Stimulated activated CD4-positive, alpha-beta T cell treated with anti-CD3 and anti-CD28 coated beads, Interleukin-12 subunit alpha, Interleukin-12 subunit beta, amount 100 ng/mL, for 24 hours (primary cell): ENCODE measurements at places on chromosomes 2 and 18.

GRCh38 chr2:216159144-216159543, 50.0 kb downstream of the XRCC5 start:
- no peak for DNase-seq

GRCh38 chr18:35620765-35621164, 39.2 kb downstream of the GALNT1 start:
- no peak for DNase-seq

DNA sequence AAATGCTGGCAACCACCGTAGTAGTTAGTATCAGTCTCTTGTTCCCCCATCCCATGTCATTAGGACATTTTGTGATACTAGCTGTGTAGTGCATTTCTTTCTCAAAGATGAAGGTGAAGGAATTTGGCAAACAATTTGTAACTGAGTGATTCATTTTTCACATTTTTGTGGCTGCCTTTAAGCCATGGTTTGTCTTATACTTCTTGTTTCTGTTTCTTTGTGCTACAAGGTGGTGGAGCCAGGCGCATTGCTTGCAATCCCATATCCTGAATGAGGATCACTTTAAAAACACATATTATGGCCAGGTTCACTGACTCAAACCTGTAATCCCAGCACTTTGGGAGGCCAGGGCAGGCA, 40.6 kb downstream of the GPD2 start:
- no peak for DNase-seq

- DNase-seq: no peak
Observed at GRCh38 chr2:71336384-71336783, 4.8 kb downstream of the ZNF638 start.

- no peak for DNase-seq
Observed at GRCh38 chr18:23553887-23554286, 32.4 kb downstream of the NPC1 start.

DNA sequence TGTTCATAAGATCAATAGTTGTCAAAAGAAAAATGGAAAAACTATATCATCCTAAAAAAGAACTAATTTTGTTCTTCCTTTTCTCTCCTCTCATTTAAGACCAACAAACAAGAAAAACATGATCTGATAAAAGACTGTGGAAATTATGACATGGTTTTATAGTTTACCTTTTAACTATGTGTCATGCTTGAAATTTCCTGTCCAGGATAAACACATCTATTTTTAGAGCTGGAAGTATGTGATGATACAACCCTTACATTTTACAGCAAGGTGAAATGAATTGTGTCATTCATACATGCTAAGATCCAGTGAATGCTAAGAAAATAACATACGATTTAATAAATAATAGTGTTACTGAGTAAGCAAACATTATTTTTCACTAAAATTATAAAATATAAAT, 89.9 kb downstream of the GULP1 start:
- no peak for DNase-seq

DNA sequence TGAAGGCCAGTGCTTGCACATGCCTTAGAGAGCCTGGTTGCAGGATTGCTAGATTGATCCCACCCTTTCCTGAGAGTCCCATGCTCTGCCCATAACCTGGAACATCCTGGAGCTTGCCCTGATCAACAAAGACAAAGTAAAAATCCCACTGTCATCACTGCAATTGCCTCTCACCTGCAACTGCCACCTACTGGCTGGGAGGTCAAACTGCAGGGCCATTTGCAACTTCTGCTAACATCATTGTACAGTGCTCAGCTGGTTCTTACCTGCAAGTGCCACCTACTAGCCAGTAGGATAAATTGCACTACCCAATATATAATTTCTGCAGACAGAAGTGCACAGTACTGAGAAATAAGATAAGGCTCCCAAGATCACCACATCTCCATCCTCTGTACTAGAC, 947.5 kb downstream of the CPS1 start:
- no peak for DNase-seq

- DNase-seq: no peak
Observed at GRCh38 chr2:235945608-235946140, 222.5 kb downstream of the GBX2 start.

GRCh38 chr18:10453261-10453805, 1.1 kb upstream of the APCDD1 start:
- DNase-seq: no peak

- no peak for DNase-seq
Observed at GRCh38 chr2:227473122-227473461, 1.1 kb downstream of the AGFG1 start.

GRCh38 chr18:32974421-32975162, 201.8 kb upstream of the KLHL14 start:
- no peak for DNase-seq

DNA sequence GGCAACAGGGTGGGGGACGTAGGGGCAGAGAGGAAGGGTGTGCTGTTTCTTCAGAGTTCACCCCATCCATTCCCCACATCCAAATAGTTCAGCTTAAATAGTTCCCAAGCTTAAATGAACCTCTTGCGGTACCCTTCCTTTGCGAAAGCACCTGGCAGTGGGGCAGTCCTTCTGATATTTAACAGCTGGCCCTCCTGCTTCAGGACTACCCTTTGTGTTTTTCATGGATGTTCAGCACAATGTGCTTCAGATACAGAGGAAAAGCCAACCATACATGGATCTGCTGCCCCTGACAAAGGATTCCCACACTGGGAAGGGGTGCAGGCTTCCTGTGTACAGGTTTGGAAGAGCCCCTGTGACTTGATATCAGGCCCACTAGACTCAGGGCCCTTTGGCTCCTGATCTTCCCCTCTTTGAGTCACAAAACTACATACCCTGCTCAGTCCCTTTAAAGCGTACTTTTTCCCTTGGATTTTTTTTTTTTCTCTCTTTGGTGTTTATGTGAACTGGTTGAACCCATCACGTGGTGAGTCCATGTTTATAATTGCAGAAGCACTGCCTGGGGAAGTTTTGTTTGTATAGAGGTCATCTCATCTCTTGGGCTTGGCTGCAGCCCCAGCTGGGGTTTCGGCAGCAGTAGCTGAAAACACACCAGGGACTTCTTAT, 45.3 kb upstream of the IGFBP5 start:
- no peak for DNase-seq

- no peak for DNase-seq
Observed at GRCh38 chr2:131125195-131125757, 20.1 kb downstream of the PLEKHB2 start.

DNA sequence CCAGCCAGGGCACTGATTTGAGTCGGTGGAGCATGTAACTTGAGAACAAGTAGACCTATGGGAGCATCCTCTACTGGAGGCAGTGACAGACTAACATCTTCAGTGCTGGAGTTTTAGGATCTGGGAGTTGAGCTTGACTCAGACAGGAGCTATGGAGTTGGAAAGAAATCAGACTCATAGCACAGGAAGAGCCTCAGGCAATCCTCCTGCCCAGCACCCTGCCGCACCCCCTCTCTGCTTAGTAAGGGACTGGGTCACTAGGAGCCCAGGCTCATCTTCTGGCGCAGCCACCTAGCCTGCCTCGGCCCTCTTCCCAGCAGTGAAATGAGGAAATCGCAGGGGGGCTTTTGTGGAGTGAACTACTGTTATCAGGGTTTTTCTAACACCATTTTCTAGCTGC, 3.6 kb downstream of the ARID5A start:
- no peak for DNase-seq
